Hematopoietic multipotent progenitor cell treated with erythropoietin and hydrocortisone succinate and interleukin-3 and kit ligand, for 4 days (in vitro differentiated cells): ENCODE measurements at places on chromosomes 3 and 15.

- no peak for DNase-seq
Observed at GRCh38 chr3:87358066-87358465, 81.7 kb upstream of the POU1F1 start.

- peak; percentile 81 for DNase-seq
Observed at GRCh38 chr3:60932643-60933042, 318.6 kb downstream of the FHIT start.

- DNase-seq: peak; percentile 4
Observed at GRCh38 chr3:65356331-65357248, 668.8 kb upstream of the ADAMTS9 start.

DNA sequence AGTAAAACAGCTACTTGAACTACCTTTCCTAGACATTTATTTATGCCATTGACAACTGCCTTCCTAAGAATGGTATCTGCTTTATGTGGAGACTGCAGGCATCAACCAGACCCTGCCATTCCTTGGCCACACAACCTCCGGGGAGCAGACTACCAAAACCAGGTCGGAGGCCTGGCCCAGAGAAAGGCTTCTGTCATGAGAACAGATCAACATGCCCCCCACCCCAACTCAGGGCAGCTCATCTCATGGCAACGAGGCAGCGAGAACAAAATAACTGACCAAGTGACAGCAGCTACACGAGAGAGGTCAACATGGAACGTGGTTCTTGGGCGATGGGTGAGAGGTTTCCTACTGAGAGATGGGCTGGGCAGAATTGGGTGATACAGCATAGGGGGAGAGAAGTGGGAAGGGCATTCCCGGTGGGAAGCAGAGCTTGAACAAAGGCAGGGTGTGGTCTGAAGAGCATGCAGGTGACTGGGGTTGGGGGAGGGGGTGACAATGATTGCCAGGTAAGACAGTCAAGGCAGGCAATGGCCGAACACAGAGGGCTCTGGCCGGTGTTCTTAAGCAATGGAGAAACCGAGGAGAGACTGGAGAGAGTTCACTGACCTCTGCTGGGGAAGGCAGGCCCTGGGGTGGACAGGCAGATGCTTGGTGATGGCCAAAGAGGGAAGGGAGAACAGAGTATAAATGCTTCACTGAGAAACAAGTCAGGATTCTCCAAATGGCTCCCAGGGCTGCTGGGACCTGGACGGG lies 33.9 kb downstream of the CCDC12 start:
- DNase-seq: no peak

DNA sequence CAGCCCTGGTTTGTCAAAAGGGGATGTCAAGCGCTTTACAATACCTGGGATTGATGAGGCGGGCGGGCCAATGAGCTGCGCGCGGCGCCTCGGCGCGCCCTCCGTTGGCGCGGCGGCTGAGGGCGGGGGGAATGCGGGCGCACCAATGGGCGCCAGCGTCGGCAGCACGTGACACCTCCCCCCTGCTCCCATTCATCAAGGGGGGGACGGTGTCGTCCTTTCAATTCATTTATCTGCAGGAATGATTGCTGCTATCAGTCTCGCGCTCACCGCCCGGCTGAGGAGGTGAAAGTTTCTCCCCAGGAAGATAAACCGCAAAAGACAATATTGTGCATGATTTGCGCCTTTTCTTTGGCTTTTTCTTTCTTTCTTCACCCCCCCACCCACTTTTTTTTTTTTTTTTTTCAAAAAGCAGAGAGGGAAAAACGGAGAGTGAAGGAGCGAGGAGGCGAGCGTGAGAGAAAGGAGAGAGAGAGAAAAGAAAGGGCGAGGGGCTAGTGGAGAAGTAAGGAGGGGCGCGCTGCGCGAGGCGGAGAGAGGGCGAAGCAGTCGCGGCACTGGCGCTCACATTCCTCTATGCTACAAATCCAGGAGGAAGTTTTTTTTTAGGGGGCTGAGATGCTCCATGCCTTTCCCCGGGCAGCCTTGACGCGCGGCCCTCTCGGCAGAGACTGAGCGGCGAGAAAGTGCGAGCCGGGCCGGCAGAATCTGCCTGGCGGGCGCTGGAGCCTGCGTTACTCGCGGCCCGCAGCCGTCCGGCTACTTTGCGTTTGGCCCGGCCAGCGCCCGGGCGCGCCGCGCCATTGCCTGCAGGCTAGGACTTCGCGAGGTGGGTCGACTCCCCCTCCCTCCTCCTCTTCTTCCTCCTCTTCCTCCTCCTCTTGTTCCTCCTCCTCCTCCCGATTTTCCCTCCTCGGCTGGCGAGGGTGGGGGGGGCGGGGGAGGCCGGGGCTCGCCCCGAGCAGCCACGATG lies at the start of gene ZIC1:
TSS of gene ZIC1 (plus strand) at position 223 of the 973 bp plus-strand sequence. CDS start at position 971, 748 bp downstream.
- DNase-seq: no peak

- peak; percentile 65 for DNase-seq
Observed at GRCh38 chr3:59818033-59818918, 768.5 kb upstream of the CFAP20DC start.

DNA sequence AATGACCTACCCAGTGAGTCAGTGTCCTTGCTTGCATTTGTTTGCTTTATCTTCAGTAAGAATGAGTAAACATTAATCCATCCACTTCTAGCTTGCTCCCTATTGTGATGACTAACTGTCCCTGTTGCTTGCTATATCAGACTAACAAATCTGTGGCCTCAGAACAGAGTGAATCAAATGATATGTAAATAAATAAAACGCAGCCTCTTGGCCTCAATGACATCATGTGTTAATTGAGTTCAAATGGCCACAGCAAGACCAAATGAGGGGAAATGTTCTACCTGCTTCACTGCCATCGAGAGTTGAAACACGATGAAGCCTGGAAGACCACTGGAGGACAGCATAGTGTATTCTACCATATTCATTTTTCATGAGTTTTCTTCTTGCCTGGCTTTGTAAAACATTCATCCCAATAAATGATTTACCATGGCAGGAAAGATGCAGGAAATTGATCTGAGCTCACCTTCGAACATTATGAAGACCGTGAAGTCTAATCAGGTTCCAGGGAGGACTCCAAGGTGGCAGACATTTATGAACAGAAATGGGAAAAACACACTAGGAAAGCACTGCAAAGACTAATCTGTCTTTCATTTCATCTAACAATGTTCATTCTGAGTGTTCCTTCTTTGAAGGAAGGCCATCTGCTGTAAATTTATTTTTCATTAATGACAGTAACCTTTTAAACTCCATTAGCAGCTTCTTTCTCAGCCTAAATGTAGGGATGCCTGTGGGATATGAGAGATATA lies 1144.5 kb downstream of the TUSC7 start:
- no peak for DNase-seq

- no peak for DNase-seq
Observed at GRCh38 chr15:95027981-95028380, 796.6 kb downstream of the MCTP2 start.

GRCh38 chr3:44984335-44984734 lies 8.3 kb downstream of the EXOSC7 start:
- DNase-seq: no peak

DNA sequence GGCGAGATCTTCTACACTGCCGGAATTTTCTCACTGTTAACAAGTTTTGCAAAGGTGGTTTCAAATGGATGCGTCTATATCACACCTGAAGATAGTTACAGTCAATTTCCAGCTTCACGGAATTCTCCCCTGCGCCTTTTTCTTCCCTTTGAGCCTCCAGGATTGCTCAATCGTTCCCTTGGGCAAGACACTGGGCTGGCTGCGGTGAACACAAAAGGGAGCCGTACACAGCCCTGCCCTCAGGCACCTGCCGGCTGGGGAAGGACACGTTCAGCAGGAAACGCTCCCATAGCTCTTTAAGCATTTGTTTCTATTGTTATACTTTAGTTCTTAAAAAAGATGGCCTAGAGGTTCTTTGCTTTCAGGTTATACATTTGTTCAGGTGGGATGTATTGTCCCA lies 85.7 kb downstream of the C3orf70 start:
- no peak for DNase-seq

DNA sequence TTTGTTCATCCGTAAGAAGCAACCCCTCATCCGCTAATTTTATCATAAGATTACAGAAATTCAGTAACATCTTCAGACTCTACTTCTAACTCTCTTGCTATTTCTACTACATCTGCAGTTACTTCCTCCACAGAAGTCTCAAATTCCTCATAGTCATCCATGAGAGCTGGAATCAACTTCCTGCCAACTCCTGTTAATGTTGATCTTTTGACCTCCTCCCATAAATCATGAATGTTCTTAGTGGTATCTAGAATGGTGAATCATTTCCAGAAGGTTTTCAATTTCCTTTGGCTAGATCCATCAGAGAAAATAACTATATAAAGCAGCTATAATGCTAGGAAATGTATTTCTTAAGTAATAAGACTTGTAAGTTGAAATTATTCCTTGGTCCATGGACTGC lies 115.1 kb downstream of the TAFA4 start:
- no peak for DNase-seq

DNA sequence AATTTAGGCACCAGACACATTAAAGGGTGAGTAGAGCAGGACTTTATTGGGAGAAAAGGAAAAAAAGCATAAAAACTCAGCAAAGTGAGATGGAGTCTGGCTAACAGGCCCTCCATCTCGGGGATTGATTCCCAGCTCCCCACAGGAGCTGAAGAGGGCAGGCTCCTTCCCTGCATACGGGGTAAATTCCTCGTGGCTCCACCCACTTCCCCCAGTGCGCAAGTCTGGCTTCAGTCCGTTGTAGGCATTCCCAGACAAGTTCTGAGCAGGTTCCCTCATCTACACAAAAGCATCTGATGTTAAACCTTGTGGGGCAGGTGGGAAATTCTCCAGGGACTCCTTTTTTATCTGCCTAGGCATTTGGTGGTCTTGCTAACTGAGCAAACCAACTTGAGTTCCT lies 722.6 kb downstream of the ZNF385D start:
- DNase-seq: no peak

DNA sequence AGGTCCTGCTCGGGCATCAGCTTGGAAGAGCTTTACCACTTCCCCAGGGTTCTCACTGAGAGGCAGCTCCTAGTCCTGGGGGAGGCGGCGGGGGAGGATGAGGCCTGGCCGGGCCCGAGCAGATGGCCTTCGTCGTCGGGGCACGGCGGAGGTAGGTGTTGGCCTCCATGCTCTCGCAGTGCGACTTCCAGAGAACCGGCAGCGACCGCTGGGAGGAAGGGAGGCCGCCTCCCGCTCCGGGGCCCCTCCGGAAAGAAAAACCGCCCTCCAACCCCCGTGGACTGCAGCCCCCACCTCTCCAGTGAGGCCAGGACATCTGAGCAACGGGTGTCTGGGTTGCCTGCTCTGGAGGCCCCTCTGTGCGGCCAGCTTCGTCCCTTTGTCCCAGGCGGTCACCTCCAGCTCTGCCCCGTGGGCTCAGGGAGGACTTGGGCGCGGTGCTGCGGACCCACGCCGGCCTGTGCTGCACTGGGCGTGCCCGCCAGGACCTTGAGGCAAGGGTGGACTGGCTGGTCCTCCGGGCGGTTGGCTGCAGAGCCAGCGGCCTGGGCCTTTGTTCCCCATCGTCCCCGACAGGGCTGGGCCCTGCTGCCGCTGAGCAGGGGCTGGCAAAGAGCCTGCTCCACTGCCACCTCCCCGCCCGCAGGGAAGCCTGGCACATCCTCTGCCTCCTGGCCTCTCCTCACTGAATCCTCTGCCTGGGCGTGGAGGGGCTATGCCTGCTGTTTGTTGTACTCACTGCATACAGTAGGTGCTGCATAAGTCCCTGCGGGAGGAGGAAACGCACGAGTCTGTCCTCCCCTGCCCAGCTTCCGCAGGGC lies 13.6 kb upstream of the GP9 start:
- no peak for DNase-seq

DNA sequence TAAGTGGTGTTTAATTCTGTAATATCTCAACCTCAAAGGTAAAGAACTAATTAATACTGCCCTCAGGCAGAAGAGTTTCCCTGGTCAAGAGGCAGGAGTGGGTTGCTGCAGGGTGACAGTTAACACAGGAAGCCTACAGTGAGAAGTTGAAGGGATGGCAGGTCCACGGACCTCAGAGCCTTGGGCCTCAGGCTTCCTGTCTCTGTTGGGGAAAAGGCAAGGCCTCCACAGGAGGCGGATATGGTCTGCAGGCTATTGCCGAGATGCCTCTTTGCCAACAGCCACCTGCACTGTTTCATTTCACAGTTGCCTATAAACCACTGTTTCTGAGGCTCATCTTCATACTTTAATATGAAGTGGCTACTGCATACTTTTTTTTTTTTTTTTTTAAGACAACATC lies 33.3 kb upstream of the RPN1 start:
- peak; percentile 74 for DNase-seq

DNA sequence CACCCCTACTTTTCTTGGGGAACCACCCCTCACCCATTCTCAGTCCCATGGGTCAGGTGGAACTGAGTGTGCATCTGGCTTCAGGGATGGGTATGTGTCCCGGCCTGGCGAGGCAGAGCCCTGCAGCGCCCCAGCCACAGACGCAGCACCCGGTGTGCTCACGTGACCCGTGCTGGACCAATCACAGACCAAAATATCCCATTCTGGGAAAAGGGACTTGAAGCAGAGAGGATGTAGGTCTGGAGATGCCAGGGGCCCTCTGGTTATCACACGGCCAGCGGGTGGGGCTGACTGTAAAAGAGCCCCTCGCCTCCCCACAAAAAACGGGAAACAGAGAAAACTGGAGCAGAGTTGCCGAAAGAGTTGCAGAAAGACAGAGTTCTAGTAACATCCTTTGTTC lies 138.0 kb upstream of the RAD18 start:
- no peak for DNase-seq

GRCh38 chr3:138498991-138499390 lies 64.6 kb downstream of the ESYT3 start:
- DNase-seq: peak; percentile 53

- no peak for DNase-seq
Observed at GRCh38 chr3:100631236-100631635, 21.8 kb downstream of the ADGRG7 start.

DNA sequence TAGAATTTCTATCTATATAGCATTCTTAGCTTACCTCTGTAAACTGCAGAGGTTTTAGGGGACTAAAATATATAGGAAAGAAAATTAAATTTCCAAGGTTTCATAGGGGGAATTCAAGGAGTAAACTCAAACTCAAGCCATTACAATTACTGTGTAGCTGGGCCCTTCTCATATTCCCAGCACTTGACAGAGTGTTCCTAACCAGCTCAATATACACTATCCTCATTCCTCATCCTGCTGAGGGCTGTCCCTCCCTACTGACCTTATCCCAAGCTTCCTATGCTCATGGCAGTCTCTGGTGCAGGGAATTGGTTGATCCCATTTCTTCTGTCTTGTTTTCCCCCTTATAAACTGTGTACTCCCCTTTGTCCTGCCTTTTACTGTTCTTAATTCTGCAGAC lies 33.9 kb downstream of the NXPE3 start:
- no peak for DNase-seq

DNA sequence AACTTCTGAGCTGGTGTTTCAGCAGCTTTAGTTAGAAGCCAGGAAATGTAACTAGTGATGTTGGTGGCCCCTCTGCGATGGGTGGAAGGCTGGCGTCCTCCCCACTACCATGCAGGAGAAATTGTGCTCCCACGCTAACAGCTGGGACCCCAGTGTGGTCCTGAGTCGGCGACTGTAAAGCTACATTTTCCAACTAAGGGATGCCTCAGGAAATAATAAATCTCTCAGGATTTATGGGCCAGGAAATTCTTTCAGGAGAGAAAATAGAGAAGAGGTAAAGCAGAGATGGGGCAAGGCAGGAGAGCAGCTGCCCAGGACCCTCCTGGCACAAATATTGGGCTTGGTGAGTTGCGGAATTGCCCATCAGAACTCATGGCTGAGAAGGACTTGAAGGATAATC lies 186.9 kb downstream of the OPA1 start:
- no peak for DNase-seq
